Activated T-helper 1 cell treated with anti-CD3 and anti-CD28 coated beads, Interleukin-12 subunit alpha, Interleukin-12 subunit beta, Interleukin-2, Interleukin-4 antibody, amounts not matched to agents 30 ng/mL and 10 ng/mL and 1 ng/mL, durations not matched to agents 14 hours and 24 hours and 36 hours (primary cell): ENCODE measurements at places on chromosomes 11 and 22. TPM values are rescaled to one million over a fixed set of nuclear protein-coding genes. Genes with fewer than 3 reads are reported as not detected.

DNA sequence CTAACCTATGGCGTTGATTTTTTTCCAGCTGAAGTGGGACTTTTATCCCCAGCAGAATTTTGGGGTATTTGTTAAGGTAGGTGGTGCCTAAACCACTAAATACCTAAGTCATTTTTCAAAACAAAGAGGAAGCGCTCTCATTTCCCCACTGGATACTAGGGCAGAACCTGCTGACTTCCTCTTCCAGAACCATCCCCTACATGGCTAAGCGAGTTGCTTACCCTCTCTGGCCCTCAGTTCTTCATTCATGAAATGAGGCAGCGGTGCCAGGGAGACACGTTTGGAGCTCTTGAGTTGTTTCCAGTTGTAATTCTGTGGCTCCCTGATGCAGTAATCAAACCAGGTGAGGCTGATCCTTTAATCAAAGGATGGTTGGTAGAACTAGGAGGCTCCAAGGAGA, 10.0 kb upstream of the MTMR3 start:
- DNase-seq, result no peak

DNA sequence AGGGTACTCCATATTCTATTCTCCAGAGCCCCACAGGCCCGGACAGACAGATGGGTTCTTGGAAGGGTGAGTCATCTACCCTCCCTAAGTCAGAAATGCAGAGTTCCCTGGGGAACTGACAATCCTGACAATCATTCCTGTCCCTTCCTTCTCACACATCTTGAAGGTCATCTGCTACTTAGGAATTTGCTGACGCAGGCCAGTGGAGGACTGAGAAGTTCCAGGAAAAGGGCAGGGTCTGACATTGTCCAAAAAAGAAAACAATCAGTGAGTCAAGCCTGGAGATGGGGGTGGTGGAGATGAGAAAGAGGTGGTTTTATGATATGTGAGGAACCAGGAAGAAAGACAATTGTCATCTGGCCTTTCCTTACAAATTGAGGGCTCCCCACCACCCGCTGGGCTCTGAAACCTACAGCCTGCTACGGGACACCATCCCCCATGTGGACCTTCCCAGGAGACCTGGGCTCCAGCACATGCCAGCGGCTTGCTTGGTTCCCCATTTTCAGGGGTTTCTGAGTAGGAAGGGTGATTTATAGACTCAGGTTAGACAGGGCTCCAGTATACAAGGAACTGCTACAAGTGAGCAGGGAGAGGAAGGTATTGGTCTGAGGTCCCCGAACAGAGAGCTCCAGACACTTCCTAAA, 12.9 kb downstream of the CD59 start:
- no peak for DNase-seq

- DNase-seq, result no peak
Measured at GRCh38 chr11:10606536-10607208, 38.2 kb upstream of the LYVE1 start.

GRCh38 chr11:97389270-97389669, 999.5 kb downstream of the JRKL start:
- no peak for DNase-seq

GRCh38 chr11:66044757-66045156, 4.2 kb downstream of the GAL3ST3 start:
- no peak for DNase-seq

UNC93B1 gene
- 13.9 and 14.8 TPM in 2 replicates for total RNA-seq

MLC1 gene
- total RNA-seq, result not detected in 2 replicates

XKR3 gene
- total RNA-seq, result not detected in 2 replicates
